ENCODE measurements at places on chromosomes 6 and 20.
A peak's percentile ranks its signal among the peaks of the same experiment; 100 is the strongest.

GRCh38 chr20:41030531-41031242 is 2.1 kb downstream of the TOP1 start:
- no peaks in the 10 kb centered on the region for H3K27me3 ChIP-seq
- H3K36me3 ChIP-seq, result no peaks in the 10 kb centered on the region
- peaks cover 63% of the 10 kb centered on the region for H3K4me1 ChIP-seq

DNA sequence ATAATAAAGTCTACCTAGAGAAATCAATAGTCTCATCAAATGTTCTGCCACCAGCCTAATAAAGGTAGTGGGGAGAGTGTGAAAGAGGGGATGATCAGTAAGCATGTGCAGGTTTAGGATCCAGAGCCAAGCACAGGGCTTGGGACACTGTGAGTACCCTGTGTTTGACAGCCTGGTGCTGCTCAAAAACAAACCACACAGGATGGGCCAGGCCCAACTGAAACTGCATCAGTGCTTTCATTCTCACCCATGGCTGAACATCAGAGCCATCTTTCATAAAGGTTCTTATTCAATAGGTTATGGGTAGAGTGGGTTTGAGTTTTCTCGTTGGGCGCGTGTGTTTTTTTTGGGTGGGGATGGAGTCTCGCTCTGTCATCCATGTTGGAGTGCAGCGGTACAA is 87.3 kb upstream of the NHSL1 start:
- no peak for DNase-seq
- H3K36me3 ChIP-seq, result no peaks in the 10 kb centered on the region
- no peak overlapping the region for H3K27ac ChIP-seq
- H3K27me3 ChIP-seq, result no peaks in the 10 kb centered on the region
- H3K4me3 ChIP-seq, result no peak overlapping the region

- DNase-seq, result no peak
- H3K36me3 ChIP-seq, result peaks cover 2% of the 10 kb centered on the region
- no peaks in the 10 kb centered on the region for H3K27me3 ChIP-seq
- H3K4me3 ChIP-seq, result no peak overlapping the region
- peaks cover 9% of the 10 kb centered on the region for H3K4me1 ChIP-seq
Observed at GRCh38 chr6:141123049-141123448, 1009.7 kb upstream of the GJE1 start.

DNA sequence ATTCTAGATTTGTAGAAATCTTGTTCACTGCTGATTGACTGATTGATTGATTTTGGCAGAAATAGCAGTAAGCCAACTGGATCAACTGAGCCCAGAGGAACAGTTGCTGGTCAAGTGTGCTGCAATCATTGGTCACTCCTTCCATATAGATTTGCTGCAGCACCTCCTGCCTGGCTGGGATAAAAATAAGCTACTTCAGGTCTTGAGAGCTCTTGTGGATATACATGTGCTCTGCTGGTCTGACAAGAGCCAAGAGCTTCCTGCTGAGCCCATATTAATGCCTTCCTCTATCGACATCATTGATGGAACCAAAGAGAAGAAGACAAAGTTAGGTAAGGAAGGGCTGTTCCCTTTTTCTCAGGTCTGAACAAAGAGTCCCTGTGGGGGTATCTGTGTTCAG is 31.2 kb downstream of the TREML1 start:
- H3K4me3 ChIP-seq, result no peak overlapping the region
- H3K36me3 ChIP-seq, result peaks cover 14% of the 10 kb centered on the region
- no peak for DNase-seq
- H3K4me1 ChIP-seq, result no peaks in the 10 kb centered on the region

DNA sequence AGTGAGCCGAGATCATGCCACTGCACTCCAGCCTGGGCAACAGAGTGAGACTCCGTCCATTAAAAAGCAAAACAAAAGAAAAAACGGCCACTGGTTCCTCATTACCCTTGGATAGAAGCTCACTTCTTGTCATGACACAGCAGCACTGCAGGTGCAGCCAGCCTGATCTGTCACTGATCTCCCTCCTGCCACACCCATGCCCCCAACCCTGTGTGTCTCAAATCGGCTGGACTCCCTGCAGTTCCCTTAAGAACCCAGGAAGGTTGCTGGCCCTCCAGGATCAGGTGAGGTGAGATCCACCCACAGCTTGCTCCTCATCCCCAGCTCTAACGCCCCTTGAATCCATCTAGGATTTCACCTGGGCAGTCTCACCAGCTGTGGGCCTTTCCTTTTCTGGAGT is 26.3 kb upstream of the NNAT start:
- peaks cover 3% of the 10 kb centered on the region for H3K36me3 ChIP-seq
- H3K27me3 ChIP-seq, result no peaks in the 10 kb centered on the region
- no peak overlapping the region for H3K4me3 ChIP-seq
- H3K4me1 ChIP-seq, result no peaks in the 10 kb centered on the region
- no peak for DNase-seq
- H3K27ac ChIP-seq, result no peak overlapping the region

GRCh38 chr6:101663100-101663499 is 269.6 kb downstream of the GRIK2 start:
- H3K27me3 ChIP-seq, result no peaks in the 10 kb centered on the region
- DNase-seq, result no peak
- H3K4me3 ChIP-seq, result no peak overlapping the region
- no peaks in the 10 kb centered on the region for H3K36me3 ChIP-seq
- H3K27ac ChIP-seq, result no peak overlapping the region
- no peaks in the 10 kb centered on the region for H3K4me1 ChIP-seq

- H3K27me3 ChIP-seq, result peaks cover 91% of the 10 kb centered on the region
- H3K4me1 ChIP-seq, result peaks cover 11% of the 10 kb centered on the region
- no peaks in the 10 kb centered on the region for H3K36me3 ChIP-seq
- no peak for DNase-seq
- H3K4me3 ChIP-seq, result peak overlapping the region; percentile 81
- no peak overlapping the region for H3K27ac ChIP-seq
Observed at GRCh38 chr6:123802351-123802696, 1.3 kb upstream of the NKAIN2 start.

DNA sequence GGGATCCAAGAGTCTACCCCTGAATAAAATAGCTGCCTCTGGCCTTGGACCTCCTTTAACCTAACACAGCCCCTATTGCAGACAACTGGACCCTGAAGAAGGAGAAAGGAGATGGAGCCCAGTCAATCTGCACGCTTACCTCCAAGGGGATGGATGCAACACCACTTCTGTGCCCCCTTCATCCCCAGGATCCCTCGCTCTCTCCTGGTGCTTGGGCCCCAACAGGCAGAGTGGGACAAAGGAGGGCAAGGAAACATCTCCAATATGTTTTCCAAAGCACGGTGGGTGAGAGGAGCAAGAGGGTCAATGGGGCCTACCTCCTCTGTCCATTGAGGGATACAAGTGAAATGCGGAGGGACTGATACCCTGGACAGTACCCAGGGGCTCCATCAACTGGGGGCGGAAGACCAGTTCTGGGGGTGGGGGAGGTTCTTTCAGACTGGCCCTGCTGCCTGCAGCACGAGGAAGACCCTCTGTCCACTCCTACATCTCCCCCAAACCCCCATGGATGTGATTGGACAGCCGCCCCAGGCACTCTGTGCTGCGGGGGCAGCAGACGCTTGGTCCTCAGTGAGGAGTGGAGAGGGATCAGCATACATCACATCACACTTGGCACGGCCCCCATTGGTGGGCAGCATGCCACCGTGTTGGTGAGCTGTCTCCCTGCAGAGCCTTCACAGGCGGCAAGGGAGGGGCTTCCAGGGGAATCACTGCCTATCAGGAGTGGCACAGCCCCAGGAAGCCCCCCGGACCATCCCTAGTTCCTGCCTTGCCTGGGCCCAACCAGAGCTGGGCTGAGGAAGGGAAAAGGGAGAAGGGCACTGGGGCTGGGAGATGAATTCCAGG is 70.6 kb downstream of the MRPL14 start:
- H3K27ac ChIP-seq, result peak overlapping the region; percentile 65
- peaks cover 45% of the 10 kb centered on the region for H3K4me1 ChIP-seq
- DNase-seq, result no peak
- H3K4me3 ChIP-seq, result no peak overlapping the region
- H3K27me3 ChIP-seq, result no peaks in the 10 kb centered on the region
- no peaks in the 10 kb centered on the region for H3K36me3 ChIP-seq

- DNase-seq, result no peak
- no peak overlapping the region for H3K27ac ChIP-seq
- peaks cover under 1% of the 10 kb centered on the region for H3K36me3 ChIP-seq
Observed at GRCh38 chr6:41056768-41057490, 3.9 kb downstream of the APOBEC2 start.

DNA sequence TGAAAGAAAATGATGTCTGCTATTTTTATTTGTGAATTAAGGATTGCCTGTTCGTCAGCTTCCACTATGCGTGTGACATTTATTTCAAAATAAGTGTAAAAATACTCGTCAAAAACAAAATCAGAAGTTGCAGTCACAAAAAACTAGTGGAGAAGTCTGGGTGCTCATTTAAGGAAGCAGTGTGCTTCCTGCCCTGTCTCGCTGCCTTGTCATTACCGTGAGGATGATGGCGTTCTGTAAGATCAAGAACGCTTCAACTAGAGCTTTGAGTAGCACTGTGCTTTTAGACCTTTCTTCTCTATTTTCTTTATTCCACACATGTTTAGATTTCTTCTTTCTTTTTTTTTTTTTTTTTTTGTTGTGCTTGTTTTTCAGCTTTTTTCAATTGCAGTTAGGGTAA is 186.9 kb downstream of the TBC1D7 start:
- no peak overlapping the region for H3K27ac ChIP-seq
- H3K4me1 ChIP-seq, result no peaks in the 10 kb centered on the region
- no peaks in the 10 kb centered on the region for H3K27me3 ChIP-seq

- H3K4me1 ChIP-seq, result peaks cover 12% of the 10 kb centered on the region
- H3K27me3 ChIP-seq, result no peaks in the 10 kb centered on the region
- no peak overlapping the region for H3K4me3 ChIP-seq
- H3K36me3 ChIP-seq, result no peaks in the 10 kb centered on the region
Observed at GRCh38 chr6:154649721-154650120, 83.5 kb upstream of the SCAF8 start.

DNA sequence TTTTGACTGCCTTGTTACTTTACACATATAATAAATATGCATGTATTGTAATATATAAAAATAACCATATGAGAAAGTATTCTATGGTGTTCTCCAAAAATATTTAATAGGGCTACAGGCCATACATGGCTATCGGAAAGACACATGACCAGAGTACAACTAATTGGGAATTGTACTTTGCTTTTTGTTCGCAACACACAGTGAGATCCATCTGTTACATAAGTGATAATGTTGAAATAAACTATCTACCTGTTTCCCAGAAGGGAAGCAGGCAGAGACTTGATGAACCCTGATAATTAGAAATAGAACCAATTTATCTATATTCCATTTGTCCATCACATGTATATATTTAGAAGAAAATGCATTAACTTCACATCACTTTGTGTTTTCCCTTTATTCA is 344.0 kb upstream of the PLCB4 start:
- H3K27me3 ChIP-seq, result no peaks in the 10 kb centered on the region
- no peak overlapping the region for H3K4me3 ChIP-seq
- peaks cover 5% of the 10 kb centered on the region for H3K4me1 ChIP-seq
- no peaks in the 10 kb centered on the region for H3K36me3 ChIP-seq
- DNase-seq, result no peak

- DNase-seq, result no peak
- H3K36me3 ChIP-seq, result no peaks in the 10 kb centered on the region
- no peak overlapping the region for H3K4me3 ChIP-seq
- no peaks in the 10 kb centered on the region for H3K4me1 ChIP-seq
- H3K27ac ChIP-seq, result no peak overlapping the region
Observed at GRCh38 chr6:33860706-33861474, 57.1 kb upstream of the MLN start.

DNA sequence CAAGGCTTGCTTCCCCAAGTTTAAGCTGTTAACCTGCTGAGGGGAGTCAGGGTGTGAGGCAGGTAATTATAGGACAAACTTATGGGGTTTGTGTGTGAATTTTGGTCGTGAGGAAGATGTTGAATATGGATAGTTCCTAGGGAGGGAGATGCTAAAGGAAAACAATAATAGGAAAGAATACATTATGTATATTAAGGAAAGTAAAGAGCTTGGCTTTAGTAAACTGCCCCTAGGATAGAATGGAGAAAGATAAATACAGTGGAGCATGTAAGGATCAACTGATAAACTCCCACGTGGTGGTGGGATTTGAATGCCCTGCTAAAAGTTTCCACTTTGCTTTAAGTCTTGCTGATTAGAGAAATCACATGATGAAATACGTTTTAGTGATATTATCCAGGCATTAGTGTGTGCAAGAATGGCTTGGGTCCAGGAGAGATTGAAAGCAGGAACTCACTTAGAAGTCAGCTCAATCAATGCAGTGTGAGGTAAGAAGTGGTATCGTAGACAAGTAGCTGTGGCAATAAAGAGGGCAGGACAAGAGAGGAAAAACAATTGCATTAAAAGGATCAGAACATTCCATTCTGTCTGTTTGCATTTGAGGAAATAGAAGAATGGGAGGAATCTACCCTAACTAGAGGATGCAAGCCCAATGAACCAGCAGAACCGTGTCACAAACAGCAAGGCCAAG is 52.5 kb downstream of the RPS12 start:
- H3K27me3 ChIP-seq, result peaks cover 9% of the 10 kb centered on the region
- no peak overlapping the region for H3K27ac ChIP-seq
- no peaks in the 10 kb centered on the region for H3K36me3 ChIP-seq
- no peak for DNase-seq
- H3K4me3 ChIP-seq, result no peak overlapping the region

DNA sequence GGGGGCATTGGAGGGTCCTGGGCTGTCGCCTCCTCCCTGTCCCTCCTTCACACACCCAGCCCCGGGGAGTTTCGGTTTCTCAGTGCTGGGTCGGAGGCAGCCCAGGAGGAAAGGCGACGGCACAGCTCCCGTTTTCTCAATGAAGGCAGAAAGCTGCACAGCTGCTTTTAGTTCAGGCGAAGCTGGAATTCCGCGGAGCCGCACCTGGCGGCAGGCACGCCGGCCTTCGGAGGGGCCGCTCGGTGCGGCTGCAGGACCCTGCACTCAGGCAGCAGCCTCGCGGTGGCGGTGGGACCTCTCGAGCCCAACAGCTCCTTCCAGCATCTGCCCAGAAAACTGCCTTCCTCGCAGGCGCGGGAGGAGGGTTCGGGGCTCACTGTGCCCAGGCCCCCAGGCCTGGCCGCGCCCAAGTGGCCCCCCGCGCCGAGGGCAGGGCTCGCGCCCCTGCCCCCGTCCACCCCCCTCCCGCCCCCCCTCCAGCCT is 4.6 kb downstream of the FOXQ1 start:
- peaks cover 2% of the 10 kb centered on the region for H3K36me3 ChIP-seq
- no peak overlapping the region for H3K4me3 ChIP-seq
- peaks cover 14% of the 10 kb centered on the region for H3K4me1 ChIP-seq
- H3K27me3 ChIP-seq, result peaks cover 53% of the 10 kb centered on the region

GRCh38 chr20:18853946-18854646 is 40.5 kb downstream of the SCP2D1 start:
- no peak for DNase-seq
- H3K36me3 ChIP-seq, result no peaks in the 10 kb centered on the region
- no peaks in the 10 kb centered on the region for H3K4me1 ChIP-seq
- no peak overlapping the region for H3K4me3 ChIP-seq
- no peak overlapping the region for H3K27ac ChIP-seq

Measured in mesothelial cell of epicardium (in vitro differentiated cells).